ENCODE measurements at places on chromosomes 3 and 15.

- H3K4me3 ChIP-seq = no peak overlapping the region
- no peaks in the 10 kb centered on the region for H3K27me3 ChIP-seq
- H3K36me3 ChIP-seq = peaks cover 7% of the 10 kb centered on the region
- DNase-seq = no peak
- no peak overlapping the region for H3K27ac ChIP-seq
- H3K4me1 ChIP-seq = no peaks in the 10 kb centered on the region
These were observed 19.3 kb upstream of the ANXA2 start for GRCh38 chr15:60417112-60417511.

DNA sequence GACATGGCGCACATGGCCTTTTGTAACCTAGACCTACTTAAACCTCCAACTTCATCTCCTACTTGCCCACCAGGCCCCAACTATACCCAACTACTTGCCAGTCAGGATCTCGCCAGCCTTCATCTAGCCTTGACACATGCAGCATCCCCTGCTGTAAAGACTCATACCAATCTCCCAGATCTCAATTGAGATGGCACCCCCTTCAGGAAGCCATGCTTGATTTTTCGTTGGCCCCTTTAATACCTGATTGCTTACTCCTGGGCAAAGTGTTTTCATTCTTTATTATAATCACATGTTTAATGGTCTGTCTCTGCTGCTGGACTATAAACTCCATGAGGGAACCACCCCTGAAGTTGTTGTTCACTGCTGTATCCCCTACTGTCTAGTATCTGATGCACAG is 150.8 kb downstream of the SOX2 start:
- H3K27ac ChIP-seq = no peak overlapping the region
- no peak for DNase-seq
- no peaks in the 10 kb centered on the region for H3K36me3 ChIP-seq
- peaks cover 3% of the 10 kb centered on the region for H3K27me3 ChIP-seq
- no peaks in the 10 kb centered on the region for H3K4me1 ChIP-seq
- H3K4me3 ChIP-seq = no peak overlapping the region

GRCh38 chr3:193509103-193509965 is 45.4 kb downstream of the ATP13A4 start:
- H3K27me3 ChIP-seq = no peaks in the 10 kb centered on the region
- H3K4me3 ChIP-seq = no peak overlapping the region
- DNase-seq = no peak

DNA sequence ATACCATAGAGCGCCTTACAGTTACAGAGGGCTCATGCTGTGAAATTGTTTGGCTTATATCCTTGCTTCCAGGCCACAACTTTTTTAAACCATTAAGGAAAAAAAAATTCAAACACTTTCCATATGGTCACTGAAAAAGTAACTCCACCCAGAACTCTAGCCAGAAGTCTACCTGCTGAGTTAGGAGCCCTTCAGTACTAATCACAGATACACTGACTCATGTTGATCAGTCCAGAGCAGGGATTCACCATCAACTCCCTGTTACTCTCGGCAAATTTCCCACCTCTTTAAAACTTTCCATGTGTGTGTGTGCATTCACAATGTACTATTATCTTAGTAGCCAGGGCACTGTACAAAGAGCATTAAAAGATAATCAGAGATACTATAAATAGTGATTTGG is 372.8 kb downstream of the MAGI1 start:
- H3K27ac ChIP-seq = no peak overlapping the region
- DNase-seq = no peak
- H3K36me3 ChIP-seq = no peaks in the 10 kb centered on the region
- H3K4me3 ChIP-seq = no peak overlapping the region
- H3K27me3 ChIP-seq = no peaks in the 10 kb centered on the region

- no peak overlapping the region for H3K4me3 ChIP-seq
- no peak overlapping the region for H3K27ac ChIP-seq
- peaks cover 73% of the 10 kb centered on the region for H3K36me3 ChIP-seq
- H3K27me3 ChIP-seq = no peaks in the 10 kb centered on the region
- H3K4me1 ChIP-seq = no peaks in the 10 kb centered on the region
- DNase-seq = no peak
These were observed 47.1 kb downstream of the SCAP start for GRCh38 chr3:47428662-47429061.

DNA sequence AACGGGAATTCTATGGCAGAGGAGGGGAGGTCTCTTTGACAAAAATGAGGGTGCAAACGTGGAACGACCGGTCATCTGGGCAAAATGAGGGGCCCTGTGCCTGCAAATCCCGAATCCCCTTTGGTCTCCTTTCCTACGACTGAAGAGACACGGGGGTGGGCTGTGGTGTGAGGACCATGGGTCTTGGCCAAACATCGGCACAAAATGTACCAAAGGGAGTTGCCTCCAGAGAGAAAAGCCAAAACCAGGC is 498 bp downstream of the ZNF280D start:
- peaks cover 16% of the 10 kb centered on the region for H3K36me3 ChIP-seq
- peak overlapping the region; percentile 96 for H3K4me3 ChIP-seq
- peaks cover 31% of the 10 kb centered on the region for H3K4me1 ChIP-seq
- no peak for DNase-seq

GRCh38 chr15:58694641-58695398 is 54.7 kb downstream of the ADAM10 start:
- H3K27ac ChIP-seq = no peak overlapping the region
- H3K36me3 ChIP-seq = peaks cover 24% of the 10 kb centered on the region
- H3K4me3 ChIP-seq = no peak overlapping the region
- no peak for DNase-seq
- H3K4me1 ChIP-seq = peaks cover 45% of the 10 kb centered on the region
- no peaks in the 10 kb centered on the region for H3K27me3 ChIP-seq

GRCh38 chr3:151751161-151751560 is 17.4 kb downstream of the AADACL2 start:
- H3K27me3 ChIP-seq = peaks cover 5% of the 10 kb centered on the region
- DNase-seq = no peak
- no peaks in the 10 kb centered on the region for H3K4me1 ChIP-seq
- no peak overlapping the region for H3K4me3 ChIP-seq
- no peaks in the 10 kb centered on the region for H3K36me3 ChIP-seq
- H3K27ac ChIP-seq = no peak overlapping the region

DNA sequence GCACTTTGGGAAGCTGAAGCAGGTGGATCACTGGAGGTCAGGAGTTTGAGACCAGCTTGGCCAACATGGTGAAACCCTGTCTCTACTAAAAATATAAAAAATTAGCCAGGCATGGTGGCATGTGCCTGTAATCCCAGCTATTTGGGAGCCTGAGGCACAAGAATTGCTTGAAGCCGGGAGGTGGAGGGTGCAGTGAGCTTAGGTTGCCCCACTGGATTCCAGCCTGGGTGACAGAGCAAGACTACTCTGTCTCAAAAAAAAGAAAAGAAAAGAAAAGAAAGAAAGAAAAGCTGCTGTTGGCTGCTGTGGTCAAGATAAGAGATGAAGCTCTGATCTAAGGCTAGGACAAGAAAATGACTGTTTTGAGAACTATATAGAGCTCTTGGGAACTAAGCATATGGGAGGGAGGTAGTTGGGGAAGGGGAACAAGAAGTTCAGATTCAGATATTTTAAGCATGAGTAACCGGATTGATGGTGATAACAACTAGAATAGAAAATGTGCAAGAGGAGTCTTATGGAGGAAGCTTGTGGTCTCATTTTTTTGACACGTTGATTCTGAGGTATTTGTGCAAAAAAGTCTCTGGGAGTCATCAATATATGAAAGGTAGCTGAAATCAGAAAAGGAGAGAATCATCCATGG is 25.7 kb downstream of the DNAH12 start:
- no peaks in the 10 kb centered on the region for H3K36me3 ChIP-seq
- no peaks in the 10 kb centered on the region for H3K4me1 ChIP-seq
- DNase-seq = no peak
- H3K4me3 ChIP-seq = no peak overlapping the region
- no peaks in the 10 kb centered on the region for H3K27me3 ChIP-seq
- H3K27ac ChIP-seq = no peak overlapping the region

DNA sequence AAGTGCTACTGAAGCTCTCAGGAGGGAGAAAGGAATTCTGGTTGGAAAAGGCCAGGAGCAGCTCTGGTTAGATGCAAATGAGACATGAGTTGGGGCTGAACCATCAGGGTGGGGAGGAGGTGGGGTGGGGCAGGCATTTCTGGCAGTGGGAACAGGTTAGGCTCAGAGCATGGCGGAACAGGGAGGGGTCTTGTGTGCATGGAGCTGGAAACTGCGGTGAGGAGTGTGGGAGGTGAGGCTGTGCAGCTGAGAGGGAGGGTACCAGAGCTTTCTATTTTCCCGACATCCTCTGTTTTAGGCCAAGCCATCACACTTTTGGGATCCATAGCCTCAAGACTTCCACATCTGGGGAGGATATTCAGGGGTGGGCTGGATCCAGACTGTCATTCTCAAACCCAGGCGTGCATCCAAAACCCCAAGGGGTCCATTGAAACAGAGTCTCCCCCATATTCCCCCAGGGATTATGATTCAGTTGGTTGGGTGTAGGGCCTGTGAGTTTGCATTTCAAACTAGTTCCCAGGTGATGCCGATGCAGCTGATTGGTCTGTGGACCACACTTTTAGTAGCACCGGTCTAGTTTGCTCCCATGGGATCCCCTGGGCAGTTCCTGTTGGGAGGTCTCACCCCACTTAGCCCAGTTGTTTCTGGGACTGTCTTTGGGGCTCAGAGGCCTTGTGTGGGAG is 100.9 kb upstream of the TLE3 start:
- H3K4me1 ChIP-seq = peaks cover 58% of the 10 kb centered on the region
- DNase-seq = no peak
- H3K4me3 ChIP-seq = no peak overlapping the region
- H3K27ac ChIP-seq = peak overlapping the region; percentile 51
- peaks cover 3% of the 10 kb centered on the region for H3K27me3 ChIP-seq
- no peaks in the 10 kb centered on the region for H3K36me3 ChIP-seq

GRCh38 chr15:71581398-71581930 is 228.9 kb upstream of the NR2E3 start:
- H3K4me3 ChIP-seq = no peak overlapping the region
- no peak overlapping the region for H3K27ac ChIP-seq
- H3K27me3 ChIP-seq = peaks cover 2% of the 10 kb centered on the region
- DNase-seq = no peak
- peaks cover 2% of the 10 kb centered on the region for H3K36me3 ChIP-seq

DNA sequence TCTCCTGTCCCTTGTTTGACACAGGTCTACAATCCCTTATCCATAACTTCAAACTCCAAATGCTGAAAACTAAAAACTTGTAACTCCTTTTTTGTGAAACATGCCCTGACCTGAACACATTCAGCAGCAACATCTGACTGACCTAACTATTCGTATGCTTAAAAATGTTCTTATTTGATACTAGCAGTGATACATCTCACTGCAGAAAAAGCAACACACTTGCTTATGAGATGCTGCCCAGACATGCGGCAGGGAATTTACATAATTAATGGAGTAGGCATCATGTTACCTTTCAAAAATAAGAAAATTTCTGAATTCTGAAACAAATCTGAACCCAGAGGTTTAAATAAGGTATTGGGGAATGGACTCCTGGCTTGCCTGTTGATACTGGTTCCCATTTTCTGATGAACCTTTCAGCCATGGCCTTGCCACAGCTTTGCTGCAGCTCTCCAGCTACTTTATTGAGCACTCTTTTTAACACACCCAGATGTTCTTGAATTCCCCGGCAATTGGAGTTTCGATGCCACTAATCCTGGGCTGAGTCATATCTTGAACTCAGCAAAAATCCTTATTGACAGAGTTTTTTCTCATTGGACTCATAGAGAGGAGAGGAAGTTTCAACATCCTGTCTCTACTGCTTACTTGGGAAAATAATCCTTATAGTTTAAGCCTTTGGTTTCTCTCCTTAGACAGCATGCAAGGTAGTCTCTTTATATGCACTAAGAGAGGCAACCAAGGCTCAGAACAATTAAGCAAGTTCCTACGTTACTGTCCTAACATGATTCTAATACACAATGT is 296.6 kb upstream of the LMCD1 start:
- H3K36me3 ChIP-seq = no peaks in the 10 kb centered on the region
- H3K27me3 ChIP-seq = peaks cover 2% of the 10 kb centered on the region
- no peak for DNase-seq

GRCh38 chr3:76231258-76231657 is 445.9 kb upstream of the ZNF717 start:
- no peak overlapping the region for H3K4me3 ChIP-seq
- H3K4me1 ChIP-seq = no peaks in the 10 kb centered on the region
- no peaks in the 10 kb centered on the region for H3K27me3 ChIP-seq
- H3K36me3 ChIP-seq = no peaks in the 10 kb centered on the region
- no peak overlapping the region for H3K27ac ChIP-seq

DNA sequence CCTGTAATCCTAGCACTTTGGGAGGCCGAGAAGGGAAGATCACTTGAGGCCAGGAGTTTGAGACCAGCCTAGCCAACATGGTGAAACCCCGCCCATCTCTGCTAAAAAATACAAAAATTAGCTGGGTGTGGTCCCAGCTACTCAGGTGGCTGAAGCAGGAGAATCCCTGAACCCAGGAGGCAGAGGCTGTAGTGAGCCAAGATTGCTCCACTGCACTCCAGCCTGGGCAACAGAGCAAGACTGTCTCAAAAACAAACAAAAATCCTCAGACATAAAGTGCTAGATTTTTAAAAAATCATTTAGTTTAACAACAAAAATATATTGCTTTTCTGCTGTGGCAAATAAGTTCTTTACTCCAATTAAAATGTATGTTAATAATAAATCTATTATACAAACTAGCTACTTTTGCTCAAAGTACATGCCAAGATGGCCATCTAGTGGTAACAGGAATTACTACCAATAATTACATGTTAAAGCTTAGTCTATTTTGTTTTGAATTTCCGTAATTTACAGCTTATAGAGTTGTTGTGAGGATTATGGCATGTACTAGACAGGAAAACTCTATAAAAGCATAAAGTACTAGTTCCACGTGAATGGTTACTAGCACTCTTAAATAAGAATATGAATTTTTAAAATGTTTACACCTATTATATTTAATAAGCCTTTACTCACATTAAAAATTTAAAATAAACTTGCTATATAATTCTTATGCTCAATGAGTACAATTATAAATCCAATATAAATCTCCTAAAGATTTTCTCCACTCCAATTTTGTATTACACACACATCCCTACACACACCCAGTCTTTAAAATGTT is 39.0 kb downstream of the GABPB1 start:
- DNase-seq = no peak
- peaks cover 7% of the 10 kb centered on the region for H3K4me1 ChIP-seq
- peaks cover 6% of the 10 kb centered on the region for H3K36me3 ChIP-seq
- H3K4me3 ChIP-seq = no peak overlapping the region
- H3K27ac ChIP-seq = no peak overlapping the region

GRCh38 chr15:74384881-74385643 is 17.6 kb upstream of the CYP11A1 start:
- H3K27me3 ChIP-seq = no peaks in the 10 kb centered on the region
- DNase-seq = peak; percentile 67
- H3K36me3 ChIP-seq = no peaks in the 10 kb centered on the region
- peak overlapping the region; percentile 97 for H3K27ac ChIP-seq
- peaks cover 77% of the 10 kb centered on the region for H3K4me1 ChIP-seq
- H3K4me3 ChIP-seq = peak overlapping the region; percentile 75

GRCh38 chr3:153957421-153957820 is 163.8 kb upstream of the ARHGEF26 start:
- no peaks in the 10 kb centered on the region for H3K27me3 ChIP-seq
- no peaks in the 10 kb centered on the region for H3K36me3 ChIP-seq
- H3K4me3 ChIP-seq = no peak overlapping the region
- no peak overlapping the region for H3K27ac ChIP-seq

Data from activated B cell treated with CpG ODN at 0.5 μM for 24 hours (primary cell).